Esophagus squamous epithelium (tissue), 5 donors: ENCODE measurements at places on chromosomes 11 and 22.

- DNase-seq = no peak
Measured at GRCh38 chr11:17645190-17645970, 74.0 kb upstream of the MYOD1 start.

DNA sequence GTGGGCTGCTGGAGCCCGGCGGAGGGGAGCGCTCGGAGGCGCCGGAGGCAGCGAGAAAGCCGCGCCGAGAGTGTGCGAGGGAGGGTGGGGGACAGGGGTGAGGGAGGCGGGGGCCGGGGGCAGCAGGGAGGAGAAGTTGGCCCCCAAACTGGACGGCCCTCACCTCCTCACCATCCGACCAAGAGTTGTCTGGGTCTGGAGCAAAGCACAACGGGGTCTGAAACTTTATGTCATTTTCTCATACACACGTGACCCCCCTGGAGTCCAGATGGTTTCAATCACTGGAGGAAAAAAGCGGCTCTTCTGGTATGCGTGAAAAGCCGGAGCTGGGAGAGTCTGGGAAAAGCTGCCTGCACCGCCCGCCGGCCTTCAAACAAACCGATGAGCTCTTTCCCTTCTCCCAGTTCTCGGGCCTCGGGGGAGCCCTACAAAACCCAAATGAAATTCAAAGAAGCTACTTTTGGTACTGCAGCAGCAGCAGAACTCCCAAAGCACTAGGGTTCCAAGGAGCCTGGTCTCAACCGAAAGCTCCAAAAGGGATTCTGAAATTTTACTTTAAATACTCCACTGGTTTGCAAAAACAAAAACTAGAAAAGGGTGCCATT is 39.7 kb upstream of the AKIP1 start:
- DNase-seq = peak; percentile 1

DNA sequence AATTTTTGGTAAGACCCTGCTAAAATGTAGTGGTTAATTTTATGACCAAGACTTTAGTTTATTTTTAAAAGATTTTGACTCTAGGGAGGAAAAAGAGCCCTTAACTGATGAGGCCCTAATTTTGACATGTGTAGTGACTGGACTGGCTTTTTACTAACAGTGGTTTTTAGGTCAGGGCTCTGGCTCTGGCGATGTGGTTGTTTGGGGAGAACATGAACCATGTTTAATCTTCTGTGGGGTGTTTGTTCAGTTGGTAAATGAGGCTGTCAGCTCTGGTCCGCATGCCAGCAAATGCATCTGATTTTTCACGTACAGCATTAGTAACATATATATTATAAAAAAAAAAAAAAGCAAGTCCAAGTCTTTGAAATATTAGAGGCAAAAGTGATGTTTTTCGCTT is 104.3 kb downstream of the EXT2 start:
- no peak for DNase-seq

DNA sequence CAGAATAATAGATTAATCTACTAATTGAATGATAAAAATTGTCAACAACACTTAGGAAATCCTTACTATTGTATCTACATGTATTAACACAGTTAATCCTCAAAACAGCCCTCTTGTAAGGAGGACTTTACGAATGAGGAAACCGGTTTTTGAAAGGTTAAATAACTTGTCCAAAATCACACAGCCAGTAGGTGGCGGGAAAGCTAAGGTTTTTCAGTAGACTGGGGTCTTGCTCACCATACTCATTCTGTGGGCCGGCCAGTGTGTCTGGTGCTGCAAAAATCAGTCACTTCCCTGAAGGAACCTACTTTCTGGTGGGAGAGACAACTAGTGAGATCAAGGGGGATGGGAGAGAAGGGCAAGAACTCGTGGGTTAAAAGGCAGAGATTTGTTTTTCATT is 3.8 kb downstream of the DCPS start:
- DNase-seq = no peak

DNA sequence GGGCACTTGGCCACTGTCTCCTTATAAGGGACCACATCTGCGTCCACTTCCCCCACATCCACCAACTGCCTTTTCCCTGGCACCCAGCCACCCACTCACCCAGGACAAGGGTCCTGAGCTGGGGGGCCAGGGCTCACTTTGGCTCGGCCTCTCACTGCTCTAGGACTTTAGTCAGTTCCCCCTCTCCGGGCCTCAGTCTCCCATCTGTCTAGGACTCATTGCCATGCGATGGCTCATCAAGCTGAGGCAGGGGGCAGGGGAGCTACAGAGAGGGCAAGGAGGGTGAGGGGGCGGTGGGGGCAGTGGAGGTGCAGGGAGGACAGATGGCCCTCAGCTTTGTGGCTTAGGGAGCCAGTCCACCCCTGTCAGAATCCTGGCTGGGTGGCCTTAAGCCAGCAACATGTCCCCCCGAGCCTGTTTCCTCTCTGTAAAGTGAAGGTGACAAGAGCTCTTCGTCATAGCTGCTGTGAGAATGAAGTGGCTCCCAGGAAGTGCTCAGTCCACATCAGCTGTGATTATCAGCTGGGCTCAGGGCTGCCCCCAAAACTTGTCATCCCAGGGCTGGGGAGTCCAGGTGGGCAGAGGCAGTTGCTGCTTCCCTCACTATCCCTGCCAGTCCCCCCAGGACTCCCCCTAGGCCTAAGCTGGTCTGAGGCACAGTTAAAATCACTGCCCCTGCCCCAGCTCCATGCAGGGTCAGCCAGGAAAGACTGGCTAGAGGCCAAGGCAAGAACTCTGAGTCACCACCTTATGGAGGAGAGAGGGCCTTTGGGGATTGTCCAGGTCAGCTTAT is 14.9 kb downstream of the RAC2 start:
- no peak for DNase-seq

- DNase-seq = no peak
Measured at GRCh38 chr11:79241205-79241851, 199.5 kb downstream of the TENM4 start.

GRCh38 chr11:73866095-73866579 is 10.5 kb downstream of the COA4 start:
- no peak for DNase-seq

DNA sequence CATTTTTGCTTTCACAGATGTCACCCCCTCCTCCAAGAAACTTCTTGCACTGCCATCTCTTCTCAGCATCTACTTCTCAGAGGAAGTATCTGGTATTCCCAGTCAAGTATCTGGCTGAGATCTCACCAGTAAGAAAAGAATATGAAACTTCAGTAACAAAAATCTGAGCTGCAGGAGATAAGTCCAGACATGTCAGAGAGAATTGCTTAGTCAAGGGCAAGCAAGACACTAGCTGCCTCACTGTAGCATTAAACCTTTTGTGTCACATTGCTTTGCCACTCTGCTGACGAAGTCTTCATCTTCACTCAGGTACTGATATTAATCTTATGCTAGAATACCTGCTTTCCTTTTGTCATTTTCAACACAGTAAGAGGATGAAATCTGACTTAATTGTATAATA is 70.6 kb upstream of the ZC3H12C start:
- no peak for DNase-seq

- DNase-seq = no peak
Measured at GRCh38 chr11:86555401-86555800, 117.0 kb downstream of the ME3 start.

DNA sequence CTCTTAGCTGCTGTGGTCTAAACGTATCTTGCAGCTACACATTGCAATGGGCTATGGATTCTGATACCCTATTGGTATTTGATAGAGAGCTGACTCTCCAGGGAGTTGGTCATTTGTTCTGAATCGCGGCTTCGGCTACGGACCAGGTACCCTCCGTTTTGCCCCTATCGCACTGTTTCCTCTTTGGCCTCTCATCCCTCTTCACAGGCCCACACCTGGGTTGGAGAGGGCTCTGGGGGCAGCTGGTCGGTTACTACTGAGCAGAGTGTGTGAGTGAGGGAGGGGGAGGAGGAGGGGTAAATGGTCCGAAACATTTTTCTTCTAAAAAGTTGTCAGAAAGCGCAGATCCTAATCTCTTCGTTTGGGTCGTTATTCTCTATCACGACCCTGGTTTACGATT is 48.8 kb upstream of the HSD17B12 start:
- DNase-seq = no peak

GRCh38 chr11:47270331-47271271 is 668 bp downstream of the MADD start:
- DNase-seq = no peak

- DNase-seq = no peak
Measured at GRCh38 chr11:20353829-20354434, 9.6 kb upstream of the HTATIP2 start.

DNA sequence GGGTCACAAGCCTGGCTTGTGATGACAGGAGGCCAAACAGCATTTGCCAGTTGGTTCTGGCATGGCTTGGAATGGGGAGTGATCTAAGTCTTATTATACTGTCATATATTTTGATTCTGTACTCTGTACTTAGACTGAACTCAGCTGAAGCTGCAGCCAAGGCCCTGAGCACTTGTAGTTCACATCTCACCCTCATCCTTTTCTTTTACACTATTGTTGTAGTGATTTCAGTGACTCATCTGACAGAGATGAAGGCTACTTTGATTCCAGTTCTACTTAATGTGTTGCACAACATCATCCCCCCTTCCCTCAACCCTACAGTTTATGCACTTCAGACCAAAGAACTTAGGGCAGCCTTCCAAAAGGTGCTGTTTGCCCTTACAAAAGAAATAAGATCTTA is 843 bp downstream of the OR56B1 start:
- DNase-seq = no peak

- DNase-seq = no peak
Measured at GRCh38 chr11:75280227-75280701, 39.7 kb downstream of the TPBGL start.

DNA sequence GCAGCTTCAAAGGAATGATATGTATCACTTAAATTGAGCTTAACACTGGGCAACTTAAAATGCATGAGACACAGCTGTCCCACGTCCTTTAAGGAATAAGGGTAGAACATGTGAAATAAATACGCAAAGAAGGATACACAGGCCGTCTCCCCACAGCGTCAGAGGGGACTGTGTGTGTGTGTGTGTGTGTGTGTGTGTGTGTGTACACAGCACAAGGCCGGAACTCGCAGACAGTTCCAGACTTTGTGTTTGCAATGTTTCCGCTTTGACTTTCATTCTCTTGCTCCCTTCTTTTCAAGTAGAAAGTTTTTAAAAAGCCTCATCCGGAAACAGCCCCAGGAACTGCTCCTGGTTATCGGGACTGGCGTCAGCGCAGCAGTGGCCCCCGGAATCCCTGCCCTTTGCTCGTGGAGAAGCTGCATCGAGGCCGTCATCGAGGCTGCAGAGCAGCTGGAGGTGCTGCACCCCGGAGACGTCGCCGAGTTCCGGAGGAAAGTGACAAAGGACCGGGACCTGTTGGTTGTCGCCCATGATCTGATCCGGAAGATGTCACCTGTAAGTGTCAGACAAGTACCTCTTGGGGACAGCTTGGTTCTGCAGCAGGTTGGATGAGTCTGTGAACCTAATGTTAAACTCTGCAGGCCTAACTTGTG is 13.3 kb downstream of the FAM118A start:
- no peak for DNase-seq

DNA sequence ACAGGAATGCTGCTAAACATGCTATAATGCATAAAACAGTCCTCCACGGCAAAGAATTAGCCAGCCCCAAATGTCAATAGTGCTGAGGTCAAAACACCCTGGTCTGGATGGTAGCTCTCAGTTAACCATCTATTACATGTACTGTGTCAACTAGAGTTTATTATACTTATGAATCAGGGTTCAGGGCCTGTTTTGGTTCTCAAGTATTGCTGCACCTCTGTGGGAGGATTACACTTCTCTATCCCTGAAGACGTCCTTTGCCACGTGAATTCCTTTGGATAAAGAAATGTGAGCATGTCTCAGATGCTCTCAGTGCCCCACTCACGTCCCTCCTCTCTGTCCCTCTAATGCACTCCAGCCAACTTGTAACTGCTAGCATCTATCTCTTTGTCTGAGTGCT is 53.4 kb downstream of the SLC1A2 start:
- DNase-seq = no peak

GRCh38 chr22:34696557-34696956 is 369.4 kb upstream of the ISX start:
- no peak for DNase-seq

DNA sequence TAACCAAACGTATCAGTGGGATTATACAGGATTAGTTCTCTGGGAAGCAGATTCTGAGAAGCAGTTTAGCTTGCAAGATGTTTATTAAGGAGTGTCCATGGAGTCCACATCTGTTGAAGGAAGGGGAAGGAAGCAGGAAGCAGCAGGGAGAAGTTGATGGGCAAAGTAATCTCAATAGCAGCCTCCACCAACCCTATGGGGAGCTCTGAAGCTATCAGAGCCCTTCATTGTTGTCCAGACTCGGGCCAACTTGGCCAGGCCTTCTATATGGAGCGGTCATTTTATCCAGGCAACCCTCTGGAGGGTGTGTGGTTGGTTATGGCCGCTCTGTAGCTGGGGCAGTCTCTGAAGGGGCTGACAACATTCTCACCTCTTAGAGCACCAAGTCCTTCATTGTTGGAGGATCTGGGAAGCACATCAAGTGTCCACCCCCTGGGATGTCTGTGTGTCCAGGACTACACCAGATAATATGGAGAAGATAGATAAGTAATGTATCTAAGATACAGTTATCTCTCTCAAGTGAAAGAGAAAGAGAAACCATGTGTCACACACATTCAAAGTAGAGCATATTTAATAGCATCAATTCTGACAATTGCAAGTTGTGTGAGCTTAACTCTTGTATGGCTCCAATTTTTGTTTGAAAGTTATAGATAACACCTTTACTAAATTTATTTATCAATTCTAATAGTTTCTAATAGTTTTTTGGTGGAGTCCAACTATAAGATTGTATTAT is 101.7 kb upstream of the TRIM77 start:
- DNase-seq = no peak

DNA sequence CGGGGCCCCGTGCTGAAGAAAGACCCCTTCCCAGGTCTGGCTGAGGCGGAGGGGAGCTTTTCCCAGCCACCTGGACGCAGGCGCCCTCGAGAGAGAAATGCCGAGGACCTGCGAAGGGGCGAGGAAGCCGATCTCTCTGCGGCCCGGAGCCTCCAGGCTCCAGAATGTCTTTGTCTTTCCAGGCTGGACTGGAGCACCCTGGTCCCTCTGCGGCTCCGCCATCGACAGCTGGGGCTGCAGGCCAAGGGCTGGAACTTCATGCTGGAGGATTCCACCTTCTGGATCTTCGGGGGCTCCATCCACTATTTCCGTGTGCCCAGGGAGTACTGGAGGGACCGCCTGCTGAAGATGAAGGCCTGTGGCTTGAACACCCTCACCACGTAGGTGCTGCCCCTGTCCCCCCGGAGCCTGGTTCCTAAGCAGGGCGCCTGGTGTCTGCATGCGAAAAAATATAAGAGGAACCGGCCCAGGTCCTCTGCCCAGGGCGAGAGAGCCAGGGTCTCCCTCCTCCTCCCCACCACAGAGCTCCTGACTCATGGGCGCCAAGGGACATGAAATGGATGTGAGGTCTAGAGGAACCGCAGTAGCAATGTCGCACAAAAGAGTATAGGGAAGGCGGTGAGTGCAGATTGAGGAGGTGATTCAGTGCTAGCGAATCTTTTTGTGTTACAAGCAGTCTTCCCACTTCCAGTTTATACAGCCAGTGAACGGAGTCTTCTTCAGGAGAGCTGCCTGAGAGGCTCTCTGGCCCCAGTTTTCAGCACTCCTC is 11.0 kb downstream of the GLB1L2 start:
- DNase-seq = no peak
